Heart left ventricle (tissue), 16 donors: ENCODE measurements at places on chromosomes 2 and 18. TPM values are rescaled to one million over a fixed set of nuclear protein-coding genes. Genes with fewer than 3 reads are reported as not detected.

DNA sequence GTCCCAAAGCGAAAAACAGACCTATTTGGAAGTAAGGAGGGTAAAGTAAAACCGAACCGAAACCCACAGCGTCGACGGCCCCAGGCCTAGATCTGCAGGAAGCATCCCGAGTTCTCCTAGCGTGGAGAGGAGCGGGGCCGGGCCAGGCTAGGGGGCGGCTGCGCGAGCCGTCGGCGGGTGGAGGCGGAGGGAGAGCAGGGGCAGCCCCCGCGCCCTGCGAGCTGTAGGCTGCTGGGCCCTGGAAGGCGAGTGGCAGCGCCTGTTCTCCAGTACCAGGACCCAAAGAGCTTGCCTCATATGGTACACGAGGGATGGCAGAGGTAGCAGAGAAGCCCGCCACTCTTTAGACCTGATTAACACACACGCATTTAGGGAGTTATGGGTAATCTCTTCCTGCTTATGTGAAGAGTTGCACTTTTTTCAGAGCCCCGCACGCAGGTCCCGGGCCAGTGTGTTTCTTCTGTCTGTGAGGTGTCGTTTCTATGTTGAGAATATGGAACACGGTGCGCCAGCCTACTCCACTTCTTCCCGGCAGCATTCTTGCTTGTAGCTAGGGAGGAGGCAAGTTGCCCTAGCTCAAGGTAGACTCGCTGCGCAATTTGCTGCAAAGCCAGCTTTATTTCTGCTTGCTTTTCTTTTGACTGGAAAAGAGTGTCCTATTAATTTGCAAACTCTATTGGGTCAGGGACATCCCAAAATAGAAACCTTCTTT, 71.1 kb downstream of the ARHGEF33 start:
- no peak overlapping the region for H3K27ac ChIP-seq
- DNase-seq, result no peak
- H3K4me3 ChIP-seq, result peak overlapping the region; percentile 55
- H3K27me3 ChIP-seq, result no peaks in the 10 kb centered on the region
- peaks cover 8% of the 10 kb centered on the region for H3K4me1 ChIP-seq

- peaks cover 41% of the 10 kb centered on the region for H3K4me1 ChIP-seq
- peak within 1 kb of the TSS; percentile 84 for H3K27ac ChIP-seq
- H3K27me3 ChIP-seq, result no peaks in the 10 kb centered on the region
- H3K36me3 ChIP-seq, result no peaks in the 10 kb centered on the region
- peak within 1 kb of the TSS; percentile 82 for H3K4me3 ChIP-seq
These were observed at the start of gene RAB31 for GRCh38 chr18:9708057-9708433. TSS of gene RAB31 (plus strand) at chr18:9708301. CDS start at chr18:9708406, 105 bp downstream.

DNA sequence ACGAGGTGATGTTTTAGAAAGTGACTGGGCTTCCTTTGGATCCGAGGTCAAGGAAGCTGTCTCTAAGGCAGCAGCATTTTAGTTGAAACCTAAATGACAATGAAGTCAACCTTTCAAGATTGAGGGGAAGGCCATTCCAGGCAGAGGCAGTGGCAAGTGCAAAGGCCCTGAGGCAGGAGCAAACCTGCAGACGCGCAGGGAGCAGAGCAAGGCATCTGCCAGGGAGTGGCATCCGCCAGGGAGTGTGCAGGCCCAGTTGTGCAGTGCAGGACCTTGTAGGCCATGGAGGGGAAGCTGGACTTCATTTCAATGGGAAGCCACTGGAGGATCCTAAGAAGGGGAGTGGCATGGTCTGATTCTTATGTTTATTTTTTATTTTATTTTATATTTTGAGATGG, 154.7 kb upstream of the SIX3 start:
- DNase-seq, result no peak
- no peak overlapping the region for H3K4me3 ChIP-seq
- no peaks in the 10 kb centered on the region for H3K36me3 ChIP-seq
- no peak overlapping the region for H3K27ac ChIP-seq

- no peaks in the 10 kb centered on the region for H3K36me3 ChIP-seq
- H3K27ac ChIP-seq, result no peak overlapping the region
- no peaks in the 10 kb centered on the region for H3K4me1 ChIP-seq
- no peak overlapping the region for H3K4me3 ChIP-seq
- no peak for DNase-seq
These were observed 74.9 kb downstream of the GPD2 start for GRCh38 chr2:156511122-156511521.

DNA sequence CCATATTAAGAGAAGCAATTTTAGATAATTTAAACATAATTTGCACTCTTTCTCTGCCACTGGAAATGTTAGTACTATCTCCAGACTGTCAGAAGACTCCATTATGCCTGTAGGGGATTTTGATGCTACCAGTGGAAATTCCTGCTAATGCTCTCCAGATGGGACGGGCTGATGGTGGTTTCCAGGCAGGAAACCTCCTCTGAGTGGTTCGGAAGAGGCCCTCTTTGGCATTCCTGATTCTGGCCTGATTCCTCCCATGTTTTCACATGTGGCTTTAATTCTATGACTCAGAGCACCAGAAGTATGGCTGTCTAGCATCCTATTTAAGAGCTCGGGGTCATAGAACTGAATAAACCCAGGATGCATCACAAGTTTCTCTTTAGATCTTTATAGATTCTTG, 70.9 kb upstream of the ST6GAL2 start:
- H3K27ac ChIP-seq, result no peak overlapping the region
- no peak overlapping the region for H3K4me3 ChIP-seq
- H3K36me3 ChIP-seq, result no peaks in the 10 kb centered on the region
- peaks cover 3% of the 10 kb centered on the region for H3K4me1 ChIP-seq

DNA sequence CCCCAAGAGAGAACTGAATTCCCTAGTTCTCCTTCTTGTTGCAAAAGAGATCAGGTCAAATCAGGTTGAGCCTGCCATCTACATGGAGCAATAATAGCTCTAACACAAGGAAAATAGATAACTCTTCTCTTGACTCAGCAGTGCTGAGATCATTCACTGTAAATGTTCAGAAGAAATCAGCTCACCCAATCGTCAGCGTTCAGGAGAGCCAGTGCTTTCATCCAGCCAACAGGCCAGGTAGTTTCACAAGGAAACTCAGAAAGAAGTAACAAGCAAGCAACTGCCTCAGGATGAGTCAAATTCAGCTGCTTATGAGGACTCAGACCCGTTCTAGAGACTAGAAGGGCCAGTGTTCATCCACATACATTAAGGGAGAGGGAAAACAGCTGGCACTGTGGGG, 5.9 kb downstream of the LMAN2L start:
- H3K4me1 ChIP-seq, result peaks cover 12% of the 10 kb centered on the region
- peaks cover 56% of the 10 kb centered on the region for H3K36me3 ChIP-seq
- H3K27ac ChIP-seq, result no peak overlapping the region
- DNase-seq, result no peak

- no peak overlapping the region for H3K27ac ChIP-seq
- no peaks in the 10 kb centered on the region for H3K27me3 ChIP-seq
- DNase-seq, result no peak
- H3K36me3 ChIP-seq, result no peaks in the 10 kb centered on the region
- H3K4me3 ChIP-seq, result no peak overlapping the region
These were observed 190.5 kb downstream of the DYSF start for GRCh38 chr2:71643674-71644357.

GRCh38 chr2:191333911-191334357, 88.7 kb downstream of the MYO1B start:
- H3K27me3 ChIP-seq, result no peaks in the 10 kb centered on the region
- H3K27ac ChIP-seq, result no peak overlapping the region
- no peak for DNase-seq
- peaks cover 5% of the 10 kb centered on the region for H3K4me1 ChIP-seq

DNA sequence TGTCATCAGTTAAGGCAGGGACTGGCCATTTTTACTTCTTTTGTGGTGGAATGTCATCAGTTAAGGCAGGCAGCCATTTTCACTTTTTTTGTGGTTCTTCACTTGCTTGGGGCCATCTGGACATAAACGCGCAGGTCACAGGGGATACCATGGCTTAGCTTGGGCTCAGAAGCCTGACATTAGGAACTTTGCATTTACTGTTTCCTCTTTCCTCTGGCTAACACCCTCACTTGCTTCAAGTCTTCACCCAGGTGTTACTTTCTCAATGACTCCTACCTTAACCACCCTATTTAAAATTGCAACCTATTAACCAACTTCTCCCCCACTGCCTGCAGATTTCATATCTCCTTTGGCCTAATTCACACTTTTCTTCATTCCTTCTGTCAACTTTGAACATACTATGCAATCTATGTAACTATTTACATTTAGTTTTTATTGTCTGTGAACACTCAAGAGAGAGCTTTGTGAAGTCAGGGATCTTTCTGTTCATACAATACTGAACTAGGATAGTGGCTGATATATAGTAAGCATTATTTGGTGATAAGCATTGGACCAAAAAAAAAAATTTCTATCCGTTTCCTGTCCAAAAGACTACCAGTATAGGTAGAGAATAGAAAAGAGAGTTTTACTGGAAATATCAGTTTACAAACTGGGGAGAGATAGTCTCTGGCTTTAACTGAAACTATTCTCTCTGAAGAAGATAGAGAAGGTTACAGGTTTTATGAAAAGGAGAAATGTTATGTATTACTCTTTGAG, 600.1 kb upstream of the ZNF804A start:
- DNase-seq, result no peak
- no peaks in the 10 kb centered on the region for H3K27me3 ChIP-seq
- no peak overlapping the region for H3K27ac ChIP-seq
- H3K36me3 ChIP-seq, result no peaks in the 10 kb centered on the region
- H3K4me3 ChIP-seq, result no peak overlapping the region
- H3K4me1 ChIP-seq, result no peaks in the 10 kb centered on the region

GRCh38 chr2:170475878-170476277, 239.3 kb upstream of the SP5 start:
- H3K4me1 ChIP-seq, result no peaks in the 10 kb centered on the region
- H3K27me3 ChIP-seq, result no peaks in the 10 kb centered on the region
- H3K27ac ChIP-seq, result no peak overlapping the region
- no peaks in the 10 kb centered on the region for H3K36me3 ChIP-seq

DNA sequence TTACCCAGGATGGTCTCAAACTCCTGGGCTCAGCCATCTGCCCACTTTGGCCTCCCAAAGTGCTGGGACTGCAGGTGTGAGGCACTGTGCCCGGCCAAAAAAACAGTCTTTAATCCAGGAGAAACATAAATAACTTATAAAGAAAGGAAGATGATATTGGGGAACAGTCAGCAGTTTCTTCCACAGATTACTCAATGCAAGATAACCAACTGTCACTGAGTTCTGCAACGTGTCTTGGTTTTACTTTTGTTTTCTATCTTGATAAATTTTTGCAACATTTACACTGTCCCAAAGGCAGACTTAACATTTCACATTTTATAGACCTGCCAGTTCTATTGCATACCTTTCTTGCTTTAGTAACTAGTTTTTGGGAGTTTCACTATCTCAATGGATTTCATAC, 71.1 kb downstream of the ANKRD44 start:
- no peaks in the 10 kb centered on the region for H3K27me3 ChIP-seq
- H3K4me3 ChIP-seq, result peak overlapping the region; percentile 30
- DNase-seq, result no peak
- H3K36me3 ChIP-seq, result no peaks in the 10 kb centered on the region
- no peak overlapping the region for H3K27ac ChIP-seq

GRCh38 chr2:147829106-147829505, 15.7 kb upstream of the ACVR2A start:
- no peaks in the 10 kb centered on the region for H3K27me3 ChIP-seq
- H3K4me1 ChIP-seq, result no peaks in the 10 kb centered on the region
- no peak for DNase-seq

DNA sequence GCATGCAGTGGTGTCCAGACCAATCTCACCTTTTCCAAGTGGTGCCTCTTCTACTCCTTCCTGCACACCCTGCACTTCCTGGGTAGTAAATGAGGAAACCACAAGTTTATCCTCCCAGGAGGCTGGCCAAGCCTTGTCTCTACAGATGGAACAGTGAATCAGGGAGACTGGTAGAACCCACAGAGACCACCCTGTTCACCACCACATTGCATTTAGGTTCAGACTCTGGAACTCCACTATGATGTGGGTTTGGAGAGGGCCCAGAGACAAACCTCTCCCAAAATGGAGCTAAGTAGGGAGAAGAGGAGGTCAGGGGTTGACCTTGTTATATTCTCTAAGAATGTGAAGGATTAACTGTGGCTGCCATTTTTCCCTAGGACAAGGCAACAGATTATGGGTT, 102.8 kb upstream of the FZD7 start:
- DNase-seq, result no peak
- H3K27ac ChIP-seq, result no peak overlapping the region

DNA sequence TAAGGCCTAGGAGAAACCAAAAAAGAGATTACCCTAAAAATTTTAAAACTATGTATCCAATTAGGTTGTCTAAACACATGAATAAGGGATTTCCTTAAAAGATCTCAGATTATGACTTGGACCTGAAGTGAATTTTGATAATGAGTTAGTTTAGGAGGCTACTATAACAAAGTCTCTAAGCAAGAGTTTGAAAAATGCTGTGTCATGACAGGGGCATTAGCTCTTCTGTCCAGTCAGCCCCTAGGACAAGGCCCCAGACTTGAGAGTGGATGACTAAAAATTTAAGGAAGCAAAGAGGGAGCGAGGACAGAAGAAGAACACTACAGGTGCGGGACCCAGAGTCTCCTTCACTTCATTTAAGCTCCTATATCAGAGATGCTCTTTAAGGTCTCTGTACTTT, 135.9 kb downstream of the DTNB start:
- no peak overlapping the region for H3K27ac ChIP-seq
- no peak overlapping the region for H3K4me3 ChIP-seq
- H3K36me3 ChIP-seq, result no peaks in the 10 kb centered on the region
- no peak for DNase-seq
- H3K27me3 ChIP-seq, result no peaks in the 10 kb centered on the region
- no peaks in the 10 kb centered on the region for H3K4me1 ChIP-seq

- no peaks in the 10 kb centered on the region for H3K36me3 ChIP-seq
- no peak overlapping the region for H3K4me3 ChIP-seq
These were observed 137.6 kb downstream of the FSIP2 start for GRCh38 chr2:185876234-185876633.

DNA sequence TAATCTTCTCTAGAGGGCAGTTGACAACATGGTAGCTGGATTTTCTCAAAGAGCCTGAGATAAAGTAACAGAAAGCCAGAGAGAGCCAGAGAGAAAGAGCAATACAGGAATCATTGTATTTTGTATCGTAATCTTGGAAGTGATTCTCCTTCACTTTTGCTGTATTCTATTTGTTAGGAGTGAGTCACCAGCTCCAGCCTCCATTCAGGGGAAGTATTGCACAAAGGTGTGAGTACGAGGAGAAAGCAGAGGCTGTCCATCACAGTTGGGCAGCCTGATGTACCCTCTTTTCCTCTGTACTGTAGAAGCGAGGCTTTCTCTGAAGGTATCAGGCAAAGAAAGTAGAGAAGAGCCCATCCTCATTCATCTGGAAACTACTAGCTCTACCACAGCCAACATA, 176.8 kb downstream of the KCNS3 start:
- no peaks in the 10 kb centered on the region for H3K36me3 ChIP-seq
- no peaks in the 10 kb centered on the region for H3K27me3 ChIP-seq
- no peak overlapping the region for H3K4me3 ChIP-seq
- H3K4me1 ChIP-seq, result no peaks in the 10 kb centered on the region
- DNase-seq, result no peak
- H3K27ac ChIP-seq, result no peak overlapping the region

LRRTM1 gene
- total RNA-seq, result not detected

POTEE gene
- total RNA-seq, result 0.29 TPM

FBXO36 gene
- total RNA-seq, result 1.1 TPM

DNAH7 gene
- 0.37 TPM for total RNA-seq

SERPINB10 gene
- total RNA-seq, result not detected

NEB gene
- 3.5 TPM for total RNA-seq

PFN4 gene
- total RNA-seq, result not detected

CHAC2 gene
- 3.2 TPM for total RNA-seq

MBOAT2 gene
- 13.3 TPM for total RNA-seq

PSD4 gene
- 0.90 TPM for total RNA-seq

MDH1B gene
- total RNA-seq, result 1.1 TPM

ADRA2B gene
- 4.8 TPM for total RNA-seq
